ENCODE measurements at places on chromosomes 1 and 21.

GRCh38 chr21:16863362-16863905 is 649.4 kb upstream of the CXADR start:
- DNase-seq: no peak

GRCh38 chr21:19785941-19786340 is 1212.3 kb upstream of the NCAM2 start:
- no peak for DNase-seq

- DNase-seq: no peak
Observed at GRCh38 chr1:42947117-42947516, 11.6 kb downstream of the SLC2A1 start.

- peak; percentile 15 for DNase-seq
Observed at GRCh38 chr1:34290831-34291230, 114.1 kb downstream of the C1orf94 start.

GRCh38 chr1:204350312-204350711 is 9.4 kb downstream of the PLEKHA6 start:
- no peak for DNase-seq
